ENCODE measurements at places on chromosomes 12 and 14.

GRCh38 chr14:57390806-57391516 is 575 bp downstream of the NAA30 start:
- peak; percentile 49 for DNase-seq

GRCh38 chr12:113072136-113072535 is 15.6 kb downstream of the DTX1 start:
- no peak for DNase-seq

GRCh38 chr12:10842862-10843261 is 6.4 kb downstream of the PRR4 start:
- DNase-seq = no peak

GRCh38 chr14:82837611-82838140 is 1304.0 kb upstream of the SEL1L start:
- no peak for DNase-seq

GRCh38 chr12:7834701-7835100 is 38.0 kb downstream of the SLC2A14 start:
- DNase-seq = no peak

DNA sequence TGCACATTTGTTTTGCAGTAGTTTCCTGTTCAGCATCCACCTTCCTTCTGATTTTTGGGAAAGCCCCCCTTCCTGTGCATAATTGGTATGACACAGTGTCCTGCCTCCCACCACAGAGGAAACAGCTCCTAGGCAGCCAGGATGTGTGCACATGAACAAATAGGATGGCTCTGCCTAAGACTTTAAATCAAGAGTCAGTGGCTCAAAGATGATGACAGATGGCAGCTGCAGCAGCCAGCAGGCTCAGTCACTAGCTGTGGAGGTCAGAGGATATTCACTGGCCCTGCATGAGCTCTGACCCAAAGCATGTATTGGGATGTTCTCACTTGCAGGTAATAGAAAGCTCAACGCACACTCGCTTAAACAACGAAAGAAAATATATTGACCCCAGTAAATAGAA is 90.3 kb downstream of the KCNK10 start:
- no peak for DNase-seq

GRCh38 chr12:92242907-92243306 is 97.3 kb upstream of the BTG1 start:
- no peak for DNase-seq

DNA sequence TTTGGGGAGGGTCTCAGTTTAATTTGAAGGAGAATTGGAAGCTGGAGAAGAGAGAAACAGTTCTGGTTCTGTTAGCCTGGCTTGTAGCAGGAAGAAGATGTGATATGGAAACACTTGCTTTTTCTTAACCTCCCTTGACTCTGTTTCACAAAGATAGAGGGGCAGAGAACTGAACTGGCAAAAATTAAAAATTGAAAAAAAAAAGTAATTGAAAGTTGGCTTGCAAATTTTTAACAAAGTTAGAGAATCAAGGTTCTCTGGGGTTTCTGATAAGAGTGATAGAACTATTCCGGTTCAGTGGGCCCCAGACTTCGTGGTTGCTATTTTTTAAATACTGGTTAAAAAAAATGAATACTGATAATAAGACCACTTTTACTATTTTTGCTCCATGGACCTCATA is 2.8 kb downstream of the CRADD start:
- no peak for DNase-seq

DNA sequence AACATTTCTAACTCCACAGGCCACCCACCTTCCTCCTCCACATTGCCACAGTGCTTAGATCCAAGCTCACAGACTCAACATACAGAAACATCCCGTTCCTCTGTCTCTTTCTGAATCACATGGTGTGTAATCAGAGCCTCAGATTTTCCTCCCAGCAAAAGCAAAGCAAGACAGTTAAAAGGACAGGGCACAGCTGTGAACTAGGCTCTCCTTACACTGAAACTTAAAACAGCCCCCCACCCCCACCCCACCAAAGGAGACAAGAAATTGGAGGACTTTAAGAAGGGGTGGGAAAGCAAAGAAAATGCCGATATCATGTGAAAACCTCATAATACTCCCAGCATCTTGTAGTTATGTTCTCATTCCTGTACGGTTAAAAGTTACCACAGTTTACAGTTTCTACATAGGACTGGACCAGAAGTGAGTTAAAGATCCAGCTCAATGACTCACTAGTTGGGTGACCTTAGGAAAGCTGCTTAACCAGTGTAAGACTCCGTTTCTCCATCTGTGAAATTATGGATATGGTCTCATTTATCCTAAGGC is 4.8 kb downstream of the YBX3 start:
- no peak for DNase-seq

- no peak for DNase-seq
Observed at GRCh38 chr14:74542056-74542685, 48.6 kb downstream of the ISCA2 start.

DNA sequence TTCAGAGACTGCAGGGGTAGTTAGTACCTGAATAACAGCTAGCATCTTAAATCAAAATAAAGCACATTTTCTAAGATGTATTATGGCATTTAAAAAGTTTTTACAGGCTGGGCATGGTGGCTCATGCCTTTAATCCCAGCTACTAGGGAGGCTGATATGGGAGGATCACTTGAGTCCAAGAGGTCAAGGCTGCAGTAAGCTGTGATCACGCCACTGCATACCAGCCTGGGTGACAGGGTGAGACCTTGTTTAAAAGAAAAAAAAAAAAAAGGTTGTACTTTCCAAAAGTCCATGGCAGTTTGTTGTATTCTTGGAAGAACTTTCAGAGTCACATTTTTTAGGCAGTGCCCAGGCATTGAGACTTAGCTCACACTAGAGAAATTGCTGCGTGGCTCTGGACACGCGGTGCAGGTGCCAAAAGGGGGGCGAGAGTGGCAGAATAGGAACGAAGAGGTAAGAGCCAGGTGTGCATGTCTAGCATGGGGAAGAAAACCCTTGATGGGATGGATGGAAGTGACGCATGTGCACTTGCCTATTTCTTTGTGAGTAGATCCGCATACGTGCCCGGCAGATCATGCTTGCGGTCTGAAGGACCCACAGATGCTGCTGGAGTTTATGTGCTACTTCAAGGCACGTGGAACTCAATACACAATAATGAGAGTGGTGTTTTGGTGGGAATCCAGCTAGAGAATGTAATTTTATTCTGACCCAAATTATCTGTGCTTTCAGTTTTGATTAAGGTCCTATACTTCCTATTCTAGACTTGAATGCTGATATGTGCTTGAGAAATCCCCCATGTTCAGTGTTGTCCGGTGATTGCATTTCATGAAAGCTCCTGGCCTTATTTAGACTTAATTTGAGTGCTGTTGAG is 11.9 kb downstream of the ANKRD13A start:
- DNase-seq = no peak

- DNase-seq = no peak
Observed at GRCh38 chr12:115072712-115073111, 388.7 kb upstream of the TBX3 start.

GRCh38 chr12:52055731-52056711 is 4.8 kb downstream of the NR4A1 start:
- DNase-seq = no peak

- DNase-seq = no peak
Observed at GRCh38 chr14:63524537-63525155, 18.5 kb downstream of the PPP2R5E start.

DNA sequence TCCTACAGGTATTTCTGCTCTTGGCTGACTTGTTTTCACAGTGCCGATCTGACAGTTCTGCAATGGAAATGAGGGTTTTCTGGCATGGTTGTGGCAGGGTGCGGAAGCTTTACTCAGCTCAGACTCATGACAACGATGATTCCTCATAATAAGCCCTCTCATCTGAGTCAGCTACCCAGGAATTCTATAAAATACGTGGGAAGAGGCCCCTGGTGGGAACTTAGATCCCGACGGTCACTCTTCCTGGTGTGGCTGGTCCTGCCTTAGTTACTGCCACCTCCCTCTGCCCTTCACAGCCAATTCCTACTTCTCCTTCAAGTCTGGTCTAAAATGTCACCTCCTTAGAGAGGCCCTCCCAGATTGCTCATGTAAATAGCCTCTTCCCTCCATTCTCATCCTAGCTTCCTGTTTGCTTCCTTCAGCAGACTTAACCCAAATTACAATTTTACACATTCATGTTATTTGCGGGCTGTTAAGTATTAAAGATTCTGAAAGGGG is 104.2 kb upstream of the MAP1LC3B2 start:
- no peak for DNase-seq

GRCh38 chr12:89247967-89248366 is 104.3 kb downstream of the DUSP6 start:
- DNase-seq = no peak

- peak; percentile 53 for DNase-seq
Observed at GRCh38 chr12:67651132-67651695, 2.7 kb downstream of the DYRK2 start.

- peak; percentile 97 for DNase-seq
Observed at GRCh38 chr14:93073910-93074769, 41.6 kb downstream of the ITPK1 start.

GRCh38 chr12:83896416-83896815 is 1016.2 kb downstream of the SLC6A15 start:
- no peak for DNase-seq

GRCh38 chr14:94884616-94885230 is 114.8 kb upstream of the GSC start:
- no peak for DNase-seq

DNA sequence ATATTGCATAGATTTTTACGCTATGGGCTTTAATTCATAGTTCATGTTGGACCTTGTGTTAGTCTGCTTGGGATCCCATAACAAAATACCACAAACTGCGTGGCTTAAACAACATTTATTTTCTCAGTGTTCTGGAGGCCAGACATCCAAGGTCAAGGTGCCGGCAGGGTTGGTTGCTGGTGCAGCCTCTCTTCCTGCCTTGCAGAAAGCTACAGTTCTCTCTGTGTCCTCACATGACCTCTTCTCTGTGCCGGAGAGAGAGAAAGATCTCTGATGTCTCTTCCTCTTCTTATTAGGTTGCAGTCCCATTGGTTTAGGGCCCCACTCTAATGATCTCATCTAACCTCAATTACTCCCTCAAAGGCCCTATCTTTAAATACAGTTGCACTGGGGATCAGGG is 170.5 kb downstream of the IPO8 start:
- peak; percentile 55 for DNase-seq

- no peak for DNase-seq
Observed at GRCh38 chr12:54762390-54762789, 91.9 kb upstream of the MUCL1 start.

- DNase-seq = no peak
Observed at GRCh38 chr12:6818222-6818621, 3.4 kb upstream of the GPR162 start.

- DNase-seq = no peak
Observed at GRCh38 chr12:77060883-77061240, 4.5 kb downstream of the E2F7 start.

DNA sequence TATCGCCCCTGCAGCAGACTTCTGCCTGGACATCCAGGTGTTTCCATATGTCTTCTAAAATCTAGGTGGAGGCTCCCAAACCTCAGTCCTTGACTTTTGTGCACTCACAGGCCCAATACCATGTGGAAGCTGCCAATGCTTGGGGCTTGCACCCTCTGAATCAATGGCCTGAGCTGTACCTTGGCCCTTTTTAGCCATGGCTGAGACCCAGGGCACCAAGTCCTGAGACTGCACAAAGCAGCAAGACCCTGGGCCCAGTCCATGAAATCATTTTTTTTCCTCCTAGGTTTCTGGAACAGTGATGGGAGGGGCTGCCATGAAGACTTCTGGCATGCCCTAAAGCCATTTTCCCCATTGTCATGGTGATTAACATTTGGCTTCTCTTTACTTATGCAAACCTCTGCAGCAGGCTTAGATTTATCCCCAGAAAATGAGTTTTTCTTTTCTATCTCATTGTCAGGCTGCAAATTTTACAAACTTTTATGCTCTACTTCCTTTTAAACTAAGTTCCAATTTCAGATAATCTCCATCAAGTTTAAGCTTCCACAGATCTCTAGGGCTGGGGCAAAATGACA is 1445.8 kb upstream of the FLRT2 start:
- no peak for DNase-seq

GRCh38 chr14:77761205-77761931 is 412 bp upstream of the SNW1 start:
- peak; percentile 40 for DNase-seq

- no peak for DNase-seq
Observed at GRCh38 chr12:89092297-89092696, 260.0 kb downstream of the DUSP6 start.

- DNase-seq = no peak
Observed at GRCh38 chr12:5124401-5124800, 80.7 kb downstream of the KCNA5 start.

DNA sequence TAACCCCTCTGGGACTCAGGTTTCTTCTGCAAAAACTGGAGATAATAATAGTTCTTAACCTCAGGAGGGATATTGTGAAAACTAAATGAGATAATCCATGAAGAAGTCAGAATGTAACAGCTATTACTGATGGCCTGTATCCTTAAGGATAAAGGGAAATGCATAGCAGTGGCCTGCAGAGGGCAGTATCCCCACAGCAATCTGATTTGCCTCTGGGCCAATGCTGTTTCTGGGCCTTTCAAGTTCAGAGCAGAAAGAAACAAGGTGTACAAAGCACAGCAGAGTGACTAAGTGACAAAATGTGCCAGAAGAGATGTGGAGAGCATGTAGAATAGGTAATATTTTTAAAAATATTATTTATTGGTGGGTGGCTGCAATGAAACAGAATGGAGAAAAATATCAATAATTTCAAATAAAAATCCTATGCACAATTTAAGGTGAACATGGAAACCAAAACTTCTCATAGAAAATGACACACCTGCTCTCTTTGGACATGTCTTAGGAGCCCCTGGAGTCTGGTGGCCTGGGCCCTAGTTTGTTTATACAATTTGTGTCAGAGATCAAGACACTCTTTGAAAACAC is 90.3 kb downstream of the C12orf75 start:
- DNase-seq = peak; percentile 51

GRCh38 chr14:36300337-36300736 is 20.1 kb downstream of the MBIP start:
- no peak for DNase-seq

GRCh38 chr12:12676605-12677004 is 19.4 kb downstream of the GPR19 start:
- DNase-seq = no peak

GRCh38 chr12:121135320-121135719 is 2.6 kb downstream of the P2RX7 start:
- no peak for DNase-seq

DNA sequence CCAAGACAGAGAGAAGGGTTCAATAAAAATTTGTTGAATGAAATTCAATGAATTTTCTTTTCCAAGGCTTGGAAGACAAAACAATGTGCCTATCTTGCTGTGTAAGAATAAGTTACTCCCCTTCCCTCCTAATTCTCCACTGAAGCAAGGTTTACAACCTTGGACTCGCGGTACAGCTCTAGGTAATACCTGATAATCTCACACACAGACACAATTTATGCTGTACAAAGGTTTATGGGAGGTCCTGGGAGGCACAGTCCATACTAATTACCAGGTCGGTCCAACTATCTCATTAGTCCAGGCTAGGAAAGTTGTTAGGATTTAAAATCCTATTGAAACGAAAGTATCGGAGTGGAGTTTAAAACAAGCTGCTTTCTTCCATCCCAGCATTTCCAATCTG is 42.6 kb downstream of the NELL2 start:
- no peak for DNase-seq
